ENCODE measurements at places on chromosomes 5 and 9.

DNA sequence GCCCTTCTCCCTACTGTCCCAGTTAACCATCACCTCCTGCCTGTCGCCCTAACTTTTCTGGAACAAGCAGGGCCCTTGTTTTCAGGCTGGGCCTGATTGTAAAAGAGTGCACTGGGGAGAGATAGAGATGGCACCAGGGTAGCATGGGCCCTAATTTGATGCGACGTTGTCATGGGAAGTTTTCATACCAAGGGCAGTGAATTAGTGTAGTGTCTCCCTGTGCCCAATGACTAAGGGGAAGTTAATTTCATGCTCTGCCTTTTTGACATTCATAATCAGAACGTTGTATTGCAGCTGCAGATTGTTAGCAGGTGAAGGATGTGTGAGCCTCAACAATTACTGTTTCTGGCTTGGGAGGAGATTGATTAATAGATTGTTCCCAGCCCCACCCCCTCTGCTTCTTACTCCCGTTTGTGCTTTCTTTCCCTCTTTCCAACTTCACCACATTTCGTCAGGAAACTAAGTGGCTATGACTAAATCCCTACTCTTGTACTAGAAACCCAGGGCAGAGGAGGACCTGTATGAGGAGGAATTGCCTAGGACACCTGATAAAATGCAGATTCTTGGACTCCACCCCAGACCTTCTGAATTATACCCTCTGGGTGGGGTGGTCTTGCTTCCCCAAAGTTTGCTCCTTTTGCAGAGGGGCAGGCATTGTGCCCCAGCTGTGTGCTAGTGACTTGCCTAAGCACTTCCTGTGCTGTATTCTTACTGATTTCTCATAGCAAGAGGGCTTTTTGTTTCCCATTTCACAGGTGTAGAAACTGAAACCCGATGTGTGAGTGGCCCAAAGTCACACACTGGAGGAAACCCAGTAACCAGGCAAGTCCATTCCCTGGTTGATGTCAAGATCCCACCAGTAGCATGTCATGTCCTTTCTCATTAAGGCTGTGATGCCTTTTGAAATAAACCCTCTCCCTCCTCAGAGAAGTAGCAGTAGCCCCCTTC lies 56.3 kb downstream of the DAB2IP start:
- no peak for DNase-seq

DNA sequence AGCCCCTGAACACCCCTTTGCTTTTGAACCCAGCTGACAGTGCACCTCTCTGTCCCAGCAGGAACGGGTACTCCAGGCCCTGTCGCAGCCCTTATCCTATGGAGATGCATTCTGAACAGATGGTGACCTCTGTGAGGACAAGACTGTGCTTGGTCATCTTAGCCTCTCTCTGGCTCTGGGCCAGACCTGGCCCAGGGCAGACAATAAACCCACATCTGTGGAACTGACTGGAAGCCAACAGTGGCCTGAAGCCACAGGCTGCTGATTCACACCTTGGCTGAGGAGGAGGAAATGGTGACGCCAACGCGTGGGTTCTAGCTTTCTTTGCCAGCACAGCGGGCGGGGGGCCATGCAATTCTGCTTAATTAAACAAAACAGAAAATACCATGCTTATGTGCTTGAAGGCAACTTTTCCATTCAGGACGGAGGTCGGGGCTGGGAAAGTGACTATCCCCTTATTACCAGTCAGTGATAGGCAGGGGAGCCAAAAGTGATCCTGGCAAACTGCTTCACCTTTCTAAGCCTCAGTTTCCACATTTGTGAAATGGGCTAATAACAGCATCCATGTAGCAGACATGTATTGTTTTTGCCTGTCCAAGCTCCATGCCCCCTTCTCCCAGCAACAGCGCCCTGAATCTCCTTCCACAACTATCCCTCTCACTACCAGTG lies 10.8 kb downstream of the SH3PXD2B start:
- DNase-seq, result no peak

- DNase-seq, result no peak
Measured at GRCh38 chr5:111518777-111519176, 6.4 kb upstream of the STARD4 start.

DNA sequence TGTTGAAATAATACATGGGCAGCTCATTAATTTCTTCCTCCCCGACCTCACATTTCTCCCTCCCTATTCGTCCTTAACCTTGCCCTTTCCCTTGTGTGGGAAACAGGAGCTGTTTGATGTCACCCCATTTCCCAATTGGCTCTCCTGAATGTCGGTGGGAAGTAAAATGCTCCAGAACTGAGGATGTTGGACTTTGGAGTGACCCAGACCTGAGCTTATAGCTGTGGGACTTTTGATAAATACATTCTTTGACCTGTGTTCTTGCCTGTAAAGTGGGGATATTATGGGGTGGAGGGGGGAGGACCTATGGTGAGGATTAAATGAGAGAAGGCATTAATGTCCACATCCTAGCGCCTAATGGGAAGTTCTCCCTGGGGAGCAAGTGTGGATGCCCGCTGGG lies 91.3 kb downstream of the ZNF618 start:
- no peak for DNase-seq

DNA sequence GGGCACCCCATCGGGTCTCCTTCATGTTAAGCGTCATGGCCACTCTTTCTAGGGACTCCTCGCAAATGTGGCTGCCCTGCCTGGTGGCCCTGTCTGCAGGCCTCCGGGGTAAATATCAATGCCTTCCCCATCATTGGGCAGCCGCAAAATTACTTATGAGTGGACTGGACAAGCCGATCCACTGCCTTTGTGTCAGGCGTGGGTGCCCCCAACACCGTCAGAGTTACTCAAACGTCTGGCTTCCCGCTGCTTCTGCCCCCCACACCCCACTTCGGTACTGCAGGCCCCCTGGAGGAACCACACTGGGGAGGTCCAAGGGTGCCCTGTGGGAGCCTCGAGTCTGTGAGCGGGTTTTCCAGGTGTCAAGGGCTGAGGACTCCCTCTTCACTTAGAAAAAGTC lies 3.8 kb downstream of the LHX3 start:
- no peak for DNase-seq

DNA sequence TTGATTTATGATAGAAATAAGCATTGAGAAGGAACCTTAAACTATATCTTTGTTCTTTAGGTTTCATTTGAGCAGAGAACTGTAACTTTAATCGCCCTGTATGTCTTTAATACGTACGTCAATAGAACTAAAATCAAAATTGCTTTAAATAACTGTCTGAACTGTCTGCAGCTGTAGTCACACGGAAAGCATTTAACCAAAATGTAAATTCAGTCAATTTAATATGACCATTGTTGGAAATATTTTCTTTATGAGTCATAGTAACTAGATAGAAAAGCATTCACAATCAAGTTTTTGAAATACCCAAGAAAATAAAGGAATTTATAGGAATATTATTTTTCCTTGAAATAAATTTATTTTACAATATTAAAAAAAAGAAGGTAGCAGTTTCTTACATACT lies 157.1 kb upstream of the CDH6 start:
- no peak for DNase-seq

GRCh38 chr5:103290846-103291245 lies 32.3 kb downstream of the MACIR start:
- DNase-seq, result no peak

- DNase-seq, result peak; percentile 76
Measured at GRCh38 chr9:97398999-97399758, 12.7 kb upstream of the TDRD7 start.

DNA sequence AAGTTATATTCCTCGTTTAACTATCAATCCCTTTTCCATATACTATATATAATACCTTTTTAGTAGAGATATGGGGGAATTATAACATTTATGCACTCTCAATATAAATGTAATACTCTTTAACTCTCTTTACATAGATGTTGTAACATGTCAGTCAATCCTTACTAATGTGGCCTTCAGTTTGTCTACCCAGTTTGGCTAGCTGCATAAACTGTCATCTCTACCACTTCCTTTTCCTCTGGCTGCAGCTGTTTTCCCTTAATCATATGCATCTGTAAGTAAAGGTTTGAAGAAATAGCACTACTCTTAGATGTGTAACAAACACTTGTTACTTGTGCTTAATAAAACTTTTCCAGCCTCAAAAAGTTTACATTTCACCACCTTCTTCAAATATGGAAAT lies 13.4 kb downstream of the ABHD17B start:
- DNase-seq, result no peak

GRCh38 chr9:72383978-72384709 lies 19.1 kb upstream of the ZFAND5 start:
- DNase-seq, result no peak

- DNase-seq, result no peak
Measured at GRCh38 chr5:74201334-74202081, 439.0 kb downstream of the ENC1 start.

GRCh38 chr5:116564312-116564711 lies 10.3 kb downstream of the SEMA6A start:
- no peak for DNase-seq

DNA sequence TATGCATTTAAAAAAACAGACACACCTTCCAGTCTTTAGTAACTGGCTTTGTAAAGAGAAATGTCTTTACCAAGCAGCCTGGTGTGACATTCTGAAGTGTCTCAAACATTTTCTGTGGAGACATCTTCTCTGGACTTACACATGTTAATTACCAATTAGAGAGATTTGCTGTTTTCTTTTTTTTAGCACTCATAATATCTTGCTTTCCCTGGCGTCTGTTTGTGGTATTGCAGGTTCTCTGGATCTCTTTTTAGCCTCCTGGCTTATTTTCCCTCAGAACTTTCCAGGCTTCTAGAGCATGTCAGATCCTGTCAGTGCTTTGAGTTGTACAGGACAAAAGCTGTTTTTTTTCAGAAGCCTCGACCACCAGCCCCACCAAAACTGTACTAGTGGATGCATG lies 92.5 kb downstream of the MSX2 start:
- DNase-seq, result peak; percentile 30

DNA sequence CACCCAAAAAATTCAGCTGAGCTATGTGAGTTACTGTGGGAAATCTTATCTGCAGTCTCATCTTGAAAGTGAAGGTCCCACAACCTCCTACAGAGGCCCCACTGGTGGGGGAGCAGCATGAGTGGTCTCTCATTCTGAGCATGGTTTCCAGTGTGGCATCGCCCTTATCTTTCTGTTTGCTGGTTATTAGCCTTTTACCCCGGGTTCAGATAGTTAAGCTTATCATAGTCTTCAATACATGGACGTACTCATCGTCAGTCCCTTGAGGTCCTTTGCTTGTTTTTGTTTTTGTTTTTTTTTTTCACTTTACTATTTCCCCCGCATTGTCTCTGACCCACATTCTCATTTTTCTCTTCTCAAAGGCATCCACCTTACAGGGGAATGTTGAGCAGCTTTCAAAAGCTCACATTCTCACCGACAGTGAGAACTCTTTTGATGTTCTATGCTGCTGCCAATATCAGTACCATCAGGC lies 7.7 kb upstream of the HAVCR2 start:
- DNase-seq, result no peak

DNA sequence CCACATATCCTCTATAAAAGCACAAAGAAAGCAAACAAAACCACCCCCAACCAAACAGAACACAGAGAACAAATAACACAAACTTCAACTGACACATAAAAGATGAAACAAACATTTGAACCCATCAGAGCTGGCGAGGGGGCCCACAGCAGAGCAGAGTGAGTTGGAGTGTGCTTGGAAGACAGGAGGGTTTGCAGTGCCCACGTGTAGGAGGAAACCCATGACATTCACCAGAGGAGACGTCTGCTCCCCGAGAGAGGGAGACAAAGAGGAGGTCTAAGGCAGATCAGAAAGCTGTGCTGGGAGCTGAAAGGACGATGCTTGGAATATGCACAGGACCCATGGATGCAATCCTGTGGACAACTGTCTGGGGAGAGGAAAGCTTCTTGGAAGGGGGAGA lies 27.0 kb downstream of the MRPL36 start:
- no peak for DNase-seq

- no peak for DNase-seq
Measured at GRCh38 chr9:109035684-109036423, 22.6 kb upstream of the CTNNAL1 start.

DNA sequence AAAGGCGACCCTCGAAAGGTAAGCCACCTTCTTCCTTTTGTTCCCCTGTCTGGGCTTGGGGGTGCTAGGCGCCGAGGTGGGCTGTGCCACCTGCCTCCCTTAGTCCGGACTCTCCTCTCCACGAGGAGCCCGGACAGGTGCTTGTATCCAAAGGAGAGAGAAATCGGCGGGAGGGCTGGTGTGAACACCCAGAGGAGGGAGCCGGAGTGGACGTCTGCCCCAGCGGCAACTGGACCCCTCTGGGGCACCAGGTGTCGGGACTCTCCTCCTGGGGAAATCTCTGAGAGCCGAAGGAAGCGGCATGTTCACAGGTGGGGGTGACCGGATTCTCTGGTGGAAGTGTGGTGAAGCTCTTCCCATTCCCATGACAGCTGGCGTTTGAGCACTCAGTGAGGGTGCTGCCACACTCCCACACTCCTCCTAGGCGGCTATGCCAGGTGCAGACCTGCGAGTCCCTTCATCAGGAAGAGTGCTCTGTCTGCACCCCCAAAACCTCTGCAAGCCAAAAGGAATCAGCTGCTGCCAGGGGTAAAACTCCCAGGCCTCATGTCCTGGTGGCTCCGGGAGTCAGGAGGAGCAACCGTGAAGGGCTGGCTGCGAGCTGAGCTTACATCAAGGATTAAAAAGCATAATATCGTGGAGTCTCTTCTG lies 921 bp downstream of the KCNIP1 start:
- DNase-seq, result no peak

DNA sequence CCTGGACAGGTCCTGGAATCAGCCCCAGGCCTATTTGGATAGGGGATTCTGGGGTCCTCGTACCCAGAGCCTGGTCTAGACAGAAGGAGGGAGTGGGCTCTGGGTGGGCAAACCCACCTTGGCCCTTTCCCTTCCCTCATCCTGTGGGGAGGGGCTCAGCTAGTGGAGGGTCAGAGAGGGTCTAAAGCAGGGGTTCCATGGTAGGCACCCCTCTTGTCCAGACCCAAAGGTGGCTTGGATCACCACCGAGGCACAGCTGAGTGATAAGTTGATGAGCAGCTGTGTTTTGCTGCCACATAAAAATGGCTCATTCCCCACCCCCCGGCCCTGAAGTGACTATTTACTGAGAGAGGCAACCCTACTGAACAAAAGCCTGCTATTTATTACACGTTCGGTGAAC lies 53.8 kb upstream of the KCNMB1 start:
- DNase-seq, result no peak

DNA sequence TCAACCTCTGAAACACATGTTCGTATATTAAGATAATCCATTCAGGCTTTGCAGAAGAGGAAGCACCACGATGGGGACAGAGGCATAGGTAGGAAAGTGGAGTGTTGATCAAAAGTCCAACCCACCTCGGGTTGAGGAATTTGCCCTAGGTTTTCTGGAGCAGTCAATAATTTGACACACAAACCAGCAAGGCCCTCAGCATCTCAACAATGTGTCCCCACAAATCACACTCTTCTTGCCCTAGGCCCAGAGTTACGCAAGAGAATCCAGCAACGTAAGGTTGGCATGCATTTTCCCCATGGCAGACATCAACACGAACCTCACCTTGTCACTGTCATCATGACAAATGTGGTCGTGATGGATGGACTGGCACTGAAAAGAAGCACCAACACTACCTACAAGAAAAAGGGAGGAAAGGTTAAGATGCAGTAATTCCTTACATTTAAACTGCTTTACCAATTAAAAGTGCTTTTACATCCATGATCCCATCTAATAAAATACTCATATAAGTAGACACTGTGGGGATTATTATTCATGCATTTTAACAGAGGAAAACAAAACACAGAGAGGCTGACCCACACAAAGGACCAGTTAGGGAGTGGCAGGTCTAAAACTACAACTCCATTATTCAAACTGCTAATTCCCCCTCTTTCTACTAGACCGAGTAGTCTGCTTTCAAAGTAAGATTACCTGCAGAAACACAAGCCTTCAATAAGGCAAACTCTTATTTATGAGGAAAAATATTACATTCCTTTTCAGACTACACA lies 24.4 kb upstream of the RNF38 start:
- DNase-seq, result no peak

- DNase-seq, result no peak
Measured at GRCh38 chr9:104915049-104915448, 12.9 kb downstream of the ABCA1 start.
